ENCODE measurements at places on chromosomes 1 and 21.

DNA sequence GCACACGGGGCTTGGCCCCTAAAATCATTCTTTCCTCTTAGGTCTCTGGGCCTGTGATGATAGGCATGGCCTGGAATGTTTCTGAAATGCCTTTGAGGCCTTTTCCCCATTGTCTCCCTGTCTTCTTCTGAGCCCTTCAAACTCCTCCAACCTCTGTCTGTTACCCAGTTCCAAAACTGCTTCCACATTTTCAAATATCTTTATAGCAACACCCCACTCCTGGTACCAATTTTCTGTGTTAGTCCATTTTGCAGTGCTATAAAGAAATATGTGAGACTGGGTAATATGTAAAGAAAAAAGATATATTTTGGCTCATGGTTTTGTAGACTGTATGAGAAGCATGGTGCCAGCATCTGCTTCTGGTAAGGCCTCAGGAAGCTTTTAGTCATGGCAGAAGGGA lies 158.8 kb downstream of the TM2D1 start:
- DNase-seq = no peak

DNA sequence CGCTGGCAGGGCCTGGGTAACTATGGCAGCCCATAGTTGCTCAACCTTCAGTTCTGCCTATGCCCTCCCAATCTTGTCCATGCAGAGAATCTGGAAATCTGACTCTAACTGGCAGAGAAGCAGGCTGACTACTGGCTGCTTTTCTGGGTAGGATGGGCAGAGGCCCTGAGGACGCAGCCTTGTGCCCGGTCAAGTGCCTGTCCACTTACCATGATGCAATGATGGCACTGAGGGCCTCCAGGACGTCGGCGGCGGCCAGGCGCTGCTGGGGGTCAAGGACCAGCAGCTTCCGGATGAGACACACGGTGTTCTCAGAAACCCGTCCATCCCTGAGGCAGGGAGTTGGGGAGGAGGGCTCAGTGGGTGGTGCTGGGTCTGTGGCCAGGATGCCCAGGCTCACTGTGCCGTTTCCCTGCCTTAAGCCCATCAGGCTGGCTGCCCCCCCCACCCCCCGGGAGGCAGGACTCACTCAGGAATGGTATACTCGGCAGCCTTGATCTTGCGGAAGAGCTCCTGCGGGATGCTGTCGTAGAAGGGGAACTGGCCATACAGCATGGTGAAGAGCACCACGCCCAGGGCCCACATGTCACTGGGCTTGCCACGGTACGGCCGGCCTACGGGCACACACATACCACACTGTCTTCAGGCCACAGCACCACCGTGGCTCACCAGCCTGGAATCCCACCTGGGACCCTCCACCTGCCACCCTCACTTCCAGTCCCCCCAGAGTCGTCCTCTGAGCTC lies 20.4 kb upstream of the EVA1B start:
- no peak for DNase-seq

- no peak for DNase-seq
Observed at GRCh38 chr1:231099996-231100767, 60.1 kb upstream of the FAM89A start.

DNA sequence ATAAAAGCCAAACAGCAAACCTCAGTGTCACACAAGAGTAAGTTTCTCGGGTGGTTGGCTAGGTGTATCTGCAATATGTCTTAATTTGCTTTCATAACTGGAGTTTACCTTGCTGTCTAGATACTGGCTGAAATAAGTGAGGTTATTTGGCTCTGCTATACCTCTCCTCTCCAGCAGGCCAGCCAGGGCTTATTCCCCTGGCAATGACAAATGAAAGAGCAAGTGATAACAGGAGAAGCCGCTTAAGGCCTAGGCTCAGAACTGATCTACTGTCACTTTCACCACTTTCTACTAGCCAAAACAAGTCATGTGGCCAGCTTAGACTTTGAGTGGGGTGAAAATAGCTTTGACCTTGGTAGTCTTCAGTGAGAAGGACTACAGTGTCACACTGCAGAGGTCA lies 4.8 kb upstream of the RPE65 start:
- no peak for DNase-seq

- DNase-seq = no peak
Observed at GRCh38 chr1:23169727-23170335, 1.2 kb upstream of the LUZP1 start.

GRCh38 chr1:81115422-81115821 lies 685.3 kb upstream of the ADGRL2 start:
- DNase-seq = no peak

- peak; percentile 81 for DNase-seq
Observed at GRCh38 chr1:179036844-179037465, 11.3 kb downstream of the FAM20B start.
